ENCODE measurements at places on chromosomes 11 and 22.

DNA sequence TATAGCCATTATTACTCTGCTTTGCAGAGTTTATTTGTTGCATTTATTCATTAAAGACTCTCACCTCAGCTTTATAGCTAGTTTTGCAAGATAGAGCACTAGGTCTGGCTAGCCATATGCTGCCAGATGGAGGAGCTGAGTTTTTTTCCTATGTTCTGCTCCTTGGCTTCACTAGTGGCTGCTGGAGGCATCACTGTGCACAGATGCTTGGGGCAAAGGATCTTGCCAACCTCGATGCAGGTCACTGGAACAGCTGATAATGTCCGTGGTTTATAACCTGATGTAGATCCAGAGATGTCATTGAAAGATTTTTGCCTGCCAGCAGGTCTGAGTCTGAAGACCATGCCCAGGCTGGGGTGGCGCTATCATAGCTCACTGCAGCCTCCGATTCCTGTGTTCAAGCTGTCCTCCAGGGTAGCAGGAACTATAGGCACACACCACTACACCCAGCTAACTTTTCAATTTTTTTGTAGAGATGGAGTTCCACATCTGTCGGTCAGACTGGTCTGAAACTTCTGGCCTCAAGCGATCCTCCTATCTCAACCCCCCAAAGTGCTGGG, 63.2 kb downstream of the PACS1 start:
- DNase-seq: no peak

- DNase-seq: no peak
Measured at GRCh38 chr11:12270215-12270797, 107.1 kb upstream of the PARVA start.

DNA sequence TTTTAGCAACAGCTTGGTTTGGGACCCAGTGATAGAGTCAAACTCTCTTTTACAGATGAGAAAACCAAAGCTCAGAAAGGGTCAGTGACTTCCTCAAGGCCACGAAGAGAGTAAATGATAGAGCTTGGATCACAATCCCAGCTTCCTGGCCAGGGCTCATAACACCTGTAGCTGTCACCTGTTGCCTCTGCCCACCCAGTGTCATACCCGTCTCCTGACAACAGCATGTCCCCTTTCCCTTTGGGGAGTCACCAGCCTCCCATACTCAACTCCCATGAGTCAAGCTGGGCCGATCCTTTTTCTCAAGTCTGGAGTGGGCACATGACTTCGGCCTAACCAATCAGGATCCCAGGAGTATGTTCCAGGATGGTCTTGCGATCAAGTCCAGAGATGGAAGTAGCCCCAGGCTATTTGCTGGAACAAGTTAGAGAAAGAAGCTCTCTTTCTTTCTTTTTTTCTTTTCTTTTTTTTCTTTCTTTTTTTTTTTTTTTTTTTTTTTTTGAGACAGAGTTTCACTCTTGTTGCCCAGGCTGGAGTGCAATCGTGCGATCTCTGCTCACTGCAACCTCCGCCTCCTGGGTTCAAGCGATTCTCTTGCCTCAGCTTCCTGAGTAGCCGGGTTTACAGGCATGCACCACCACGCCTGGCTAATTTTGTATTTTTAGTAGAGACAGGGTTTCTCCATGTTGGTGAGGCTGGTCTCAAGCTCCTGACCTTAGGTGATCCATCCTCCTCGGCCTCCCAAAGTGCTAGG, 27.8 kb upstream of the MYH9 start:
- DNase-seq: no peak

DNA sequence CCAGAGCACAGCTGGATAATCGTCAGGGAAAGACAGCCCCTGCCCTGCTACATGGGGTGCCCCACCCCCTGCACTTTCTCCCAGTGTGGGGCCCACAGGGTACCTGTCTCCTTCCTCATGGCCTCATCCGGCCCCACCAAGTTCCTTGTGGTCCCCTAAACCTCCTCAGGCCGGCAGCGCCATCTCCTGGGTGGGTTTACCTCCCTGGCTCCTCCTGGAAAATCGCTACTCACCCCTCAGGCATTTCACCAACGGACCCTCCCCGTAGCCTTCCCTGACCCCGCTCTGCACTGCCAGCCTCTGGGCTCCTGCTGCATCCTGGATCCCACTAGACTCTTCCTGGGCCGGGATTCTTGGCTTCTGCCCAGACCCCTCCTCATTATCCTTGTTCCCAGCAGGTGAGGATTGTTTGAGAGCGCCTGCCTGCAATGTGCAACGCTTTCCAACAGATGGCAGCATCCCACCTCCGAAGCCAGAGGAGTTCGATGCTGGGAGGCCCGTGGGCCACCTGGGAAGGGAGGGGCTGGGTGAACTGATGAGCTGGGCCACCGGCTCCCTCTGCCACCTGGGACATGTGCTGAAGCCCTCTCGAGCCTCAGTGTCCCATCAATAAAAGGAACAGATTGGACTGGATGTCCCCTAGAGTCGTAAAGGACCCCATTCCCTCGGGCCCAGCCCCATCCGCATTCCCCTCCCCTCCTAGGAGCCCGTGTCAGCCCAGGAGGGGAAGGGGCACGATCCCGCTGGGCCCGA, 44.2 kb upstream of the TTLL12 start:
- no peak for DNase-seq

DNA sequence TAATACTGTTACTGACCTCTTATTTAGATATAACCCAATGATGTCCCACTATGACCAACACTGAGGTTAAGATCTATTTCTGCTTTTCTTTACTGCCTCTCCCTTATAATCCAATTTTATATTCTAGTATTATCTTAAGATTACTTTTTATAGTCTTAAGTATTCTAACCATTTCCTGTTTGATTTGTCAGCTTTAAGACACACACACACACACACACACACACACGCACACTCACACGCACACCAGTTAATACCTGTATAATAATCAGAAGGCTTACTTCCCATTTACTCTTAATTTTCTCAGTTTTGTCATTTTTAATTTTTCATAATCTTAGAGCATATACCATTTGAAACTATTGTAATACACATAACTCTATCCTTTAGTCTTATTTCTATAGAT, 226.0 kb upstream of the C11orf87 start:
- DNase-seq: no peak

DNA sequence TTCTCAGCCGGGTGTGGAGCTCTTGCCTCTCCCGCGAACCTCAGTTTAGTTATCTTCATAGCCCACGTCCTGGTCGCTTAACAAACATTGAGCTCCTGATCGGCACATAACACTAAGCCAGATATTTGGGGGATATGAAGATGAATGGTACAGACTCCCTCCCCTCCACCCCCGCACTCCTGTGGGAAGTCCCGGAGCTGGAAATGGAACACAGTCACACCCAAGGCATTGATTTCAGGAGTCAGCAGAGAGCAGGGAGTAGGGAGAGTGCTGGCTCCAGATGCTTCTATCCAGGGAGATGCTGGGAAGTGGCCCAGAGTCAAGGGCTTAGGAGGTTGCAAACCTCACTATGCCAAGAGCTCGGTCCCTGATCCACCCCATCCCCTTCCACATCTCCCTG, 26.1 kb upstream of the CABP7 start:
- DNase-seq: no peak

- no peak for DNase-seq
Measured at GRCh38 chr11:128790196-128790595, 76.9 kb downstream of the KCNJ1 start.

DNA sequence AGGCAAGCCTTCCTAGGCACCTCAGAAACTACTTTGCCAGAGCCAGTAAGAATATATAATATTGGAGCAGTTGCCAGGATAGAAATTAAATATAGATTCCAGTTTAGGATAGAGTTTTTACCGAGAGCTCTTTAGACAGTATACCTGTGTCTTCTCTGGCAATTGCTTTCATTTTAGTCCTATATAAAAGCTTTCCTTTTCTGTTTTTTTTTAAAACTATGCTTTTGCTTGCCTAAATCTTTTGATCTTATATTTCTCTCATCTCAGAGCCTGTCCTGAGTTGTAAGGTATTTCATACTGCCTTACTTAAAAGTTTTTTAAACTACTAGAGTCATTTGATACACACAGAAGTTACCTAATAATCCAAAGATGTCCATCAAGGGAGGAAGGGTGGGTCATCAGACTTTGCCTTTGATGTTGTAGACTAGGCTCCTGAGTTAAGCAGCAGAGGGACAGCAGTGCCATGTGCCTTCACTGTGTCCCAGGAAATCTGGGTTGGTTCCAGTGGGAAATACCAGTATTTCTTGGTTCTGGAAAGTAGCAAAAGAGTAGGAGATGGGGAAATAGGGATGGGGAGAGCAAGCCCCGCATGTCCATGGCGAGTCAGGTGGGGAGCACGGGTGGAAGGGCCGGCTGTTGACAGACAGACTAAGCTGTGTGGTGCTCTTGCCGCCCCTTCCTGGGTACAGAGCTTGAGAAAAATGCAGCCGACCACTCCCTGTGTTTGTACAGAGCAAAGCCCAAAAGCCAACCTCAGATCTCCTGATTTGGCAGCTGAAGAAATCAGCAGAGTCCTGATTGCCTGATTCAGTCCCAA, 11.2 kb downstream of the MCAM start:
- DNase-seq: no peak

- no peak for DNase-seq
Measured at GRCh38 chr22:42645938-42646568, 3.1 kb downstream of the CYB5R3 start.

DNA sequence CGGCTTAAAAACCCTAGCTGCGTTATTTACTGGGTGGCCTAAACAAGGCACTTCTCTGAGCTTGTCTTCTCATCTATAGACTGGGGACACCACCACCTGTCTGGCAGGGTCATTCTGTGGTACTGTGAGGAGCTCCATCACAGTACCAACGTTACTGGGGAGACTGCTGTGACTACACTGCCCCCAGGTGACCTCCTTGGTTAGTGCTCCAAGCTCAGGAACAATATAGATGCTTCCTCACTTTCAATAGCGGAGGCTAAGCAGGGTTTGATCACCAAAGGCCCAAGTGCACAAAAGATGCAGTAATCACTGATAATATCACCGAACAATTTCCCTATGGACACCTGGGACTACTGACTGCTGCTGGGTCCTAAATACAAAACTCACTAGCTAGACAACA, 18.8 kb downstream of the PRPF19 start:
- no peak for DNase-seq

DNA sequence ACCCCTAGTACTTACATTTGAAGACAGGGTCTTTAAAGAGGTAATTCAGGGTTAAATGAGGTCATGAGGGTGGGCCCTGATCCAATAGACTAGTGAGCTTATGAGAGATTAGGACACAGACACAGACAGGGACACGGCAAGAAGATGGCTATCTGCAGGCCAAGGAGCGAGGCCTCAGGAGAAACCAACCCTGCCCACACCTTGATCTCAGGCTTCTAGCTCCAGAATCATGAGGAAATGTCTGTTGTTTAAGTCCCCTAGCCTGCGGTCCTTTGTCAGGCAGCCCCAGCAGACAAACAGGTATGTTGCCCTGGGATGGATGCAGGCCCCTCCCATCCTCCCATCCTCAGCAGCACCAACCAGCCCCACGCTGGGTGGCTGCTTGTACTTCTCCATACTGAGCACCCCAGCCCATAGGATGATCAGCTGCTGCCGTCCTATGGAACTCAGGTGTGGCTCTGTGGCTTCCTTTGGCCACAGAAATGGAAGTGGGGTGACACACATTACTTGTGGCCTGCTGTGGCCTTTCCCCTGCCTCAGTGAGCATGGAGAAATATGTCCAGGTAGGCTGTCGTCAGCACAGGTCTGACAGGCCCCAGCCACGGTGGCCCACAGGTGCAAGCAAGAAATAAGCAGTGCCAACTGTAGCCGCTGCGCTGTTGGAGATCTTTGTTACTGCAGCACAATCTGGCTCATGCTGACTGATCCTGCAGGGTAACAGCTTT, 7.9 kb downstream of the GNB1L start:
- DNase-seq: no peak

- no peak for DNase-seq
Measured at GRCh38 chr11:61731952-61732675, 20.3 kb upstream of the MYRF start.

DNA sequence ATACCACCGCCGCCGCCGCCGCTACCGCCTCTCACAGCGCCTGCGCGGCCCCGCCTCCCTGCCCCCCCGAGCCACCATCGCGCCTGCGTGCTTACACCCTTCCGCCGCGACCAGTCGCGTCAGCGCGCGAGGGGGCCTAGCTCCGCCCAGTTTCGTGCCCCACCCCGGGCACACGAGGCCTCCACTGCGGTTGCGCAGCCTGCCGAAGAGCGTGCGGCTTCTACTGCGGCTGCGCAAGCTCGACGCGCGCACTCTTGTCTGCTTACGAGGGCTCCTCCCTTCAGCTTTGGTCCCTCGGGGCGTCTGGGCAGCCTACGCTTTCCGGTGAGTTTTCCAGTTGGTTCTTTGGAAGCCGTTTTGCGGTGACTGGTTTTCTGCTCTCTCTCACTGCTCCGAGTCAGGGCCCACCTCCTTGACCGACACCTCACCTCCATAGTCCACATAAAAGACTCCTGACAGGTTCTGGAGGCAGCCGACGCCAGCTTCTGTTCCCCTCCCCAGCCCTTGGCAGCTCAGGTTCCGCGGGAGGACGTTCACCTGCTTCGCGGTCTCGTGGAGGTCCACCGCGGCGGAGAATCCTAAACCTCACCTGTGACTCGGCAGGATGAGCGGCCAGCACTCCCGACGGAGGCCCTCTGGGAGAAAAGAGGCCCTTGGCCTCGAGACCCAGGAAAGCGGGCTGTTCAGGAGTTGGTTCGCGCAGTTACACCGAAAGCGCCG, at the start of gene PITPNB:
Gene PITPNB (minus strand): TSS at position 35 of the 720 bp plus-strand sequence. CDS start 65 bp downstream, outside the sequence.
- DNase-seq: peak; percentile 100

GRCh38 chr11:9625728-9626127, 38.1 kb upstream of the SWAP70 start:
- no peak for DNase-seq

- DNase-seq: no peak
Measured at GRCh38 chr11:128471138-128471661, 116.2 kb downstream of the ETS1 start.

- DNase-seq: no peak
Measured at GRCh38 chr11:58641803-58642581, 19.5 kb downstream of the CNTF start.

DNA sequence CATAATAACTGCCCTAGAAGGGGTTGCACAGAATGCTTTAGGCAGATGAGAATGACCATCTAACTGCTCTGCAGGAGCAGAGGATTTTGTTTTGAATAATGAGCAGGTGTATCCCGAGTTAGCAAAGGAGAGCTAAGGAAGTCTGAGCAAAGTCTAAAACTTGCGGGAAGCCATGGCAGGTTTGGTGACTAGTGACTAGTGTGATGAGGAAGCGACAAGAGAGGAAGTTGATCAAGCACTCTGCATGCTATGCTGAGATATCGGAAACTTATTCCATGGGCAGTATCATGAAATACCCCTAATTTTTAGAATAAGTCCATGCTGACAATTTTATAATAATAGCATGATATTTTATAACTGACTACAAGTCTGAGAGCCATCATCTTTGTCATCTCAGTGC, 12.9 kb downstream of the OLFML1 start:
- no peak for DNase-seq
